Pancreas (tissue), 10 donors: ENCODE measurements at places on chromosomes 1 and 21. TPM values are rescaled to one million over a fixed set of nuclear protein-coding genes. Genes with fewer than 3 reads are reported as not detected.

GRCh38 chr1:113904293-113904673 lies 316 bp downstream of the AP4B1 start:
- DNase-seq: no peak
- no peaks in the 10 kb centered on the region for H3K27me3 ChIP-seq
- peak overlapping the region; percentile 69 for H3K4me3 ChIP-seq
- H3K27ac ChIP-seq: peak overlapping the region; percentile 92

- no peaks in the 10 kb centered on the region for H3K36me3 ChIP-seq
- no peaks in the 10 kb centered on the region for H3K4me1 ChIP-seq
- no peak overlapping the region for H3K4me3 ChIP-seq
- DNase-seq: no peak
Measured at GRCh38 chr1:36123356-36123755, 1.7 kb downstream of the COL8A2 start.

- H3K4me1 ChIP-seq: no peaks in the 10 kb centered on the region
- H3K4me3 ChIP-seq: no peak overlapping the region
- H3K36me3 ChIP-seq: no peaks in the 10 kb centered on the region
- DNase-seq: no peak
Measured at GRCh38 chr1:199759268-199759730, 268.2 kb upstream of the NR5A2 start.

DNA sequence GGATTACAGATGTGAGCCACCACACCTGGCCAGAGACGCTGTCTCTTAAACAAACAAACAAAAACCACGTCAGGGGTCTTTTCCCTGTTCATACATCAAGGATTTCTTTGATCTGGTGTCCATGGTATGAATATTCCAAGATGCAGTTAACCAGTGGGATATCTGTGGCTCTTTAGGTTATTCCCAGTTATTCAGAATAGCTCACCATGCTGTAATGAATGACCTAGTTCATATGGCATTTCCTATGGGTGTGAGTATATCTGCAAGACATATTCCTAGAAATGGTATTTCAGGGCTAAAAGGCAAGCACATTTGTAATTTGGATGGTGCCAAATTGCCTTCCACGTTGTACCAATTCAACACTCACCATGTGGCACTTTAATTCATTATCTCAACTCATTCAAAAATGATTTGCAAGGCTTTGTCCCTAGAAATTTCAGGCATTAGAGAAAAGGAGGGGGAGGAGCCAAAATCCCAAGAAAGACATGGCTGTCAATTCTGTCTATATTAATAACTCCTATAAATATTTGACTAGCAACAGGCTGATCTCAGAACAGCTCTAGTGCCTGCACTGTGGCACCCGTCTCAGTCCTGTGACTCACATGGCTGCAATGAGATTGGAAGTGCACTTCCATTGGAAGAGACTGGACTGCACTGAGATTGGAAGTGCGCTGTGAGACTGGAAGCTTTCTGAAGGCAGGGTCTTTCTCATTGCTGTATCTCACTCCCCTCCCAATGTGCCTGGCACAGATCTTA lies 6.0 kb upstream of the STMN1 start:
- H3K36me3 ChIP-seq: no peaks in the 10 kb centered on the region
- no peak overlapping the region for H3K4me3 ChIP-seq
- no peak for DNase-seq
- no peak overlapping the region for H3K27ac ChIP-seq

DNA sequence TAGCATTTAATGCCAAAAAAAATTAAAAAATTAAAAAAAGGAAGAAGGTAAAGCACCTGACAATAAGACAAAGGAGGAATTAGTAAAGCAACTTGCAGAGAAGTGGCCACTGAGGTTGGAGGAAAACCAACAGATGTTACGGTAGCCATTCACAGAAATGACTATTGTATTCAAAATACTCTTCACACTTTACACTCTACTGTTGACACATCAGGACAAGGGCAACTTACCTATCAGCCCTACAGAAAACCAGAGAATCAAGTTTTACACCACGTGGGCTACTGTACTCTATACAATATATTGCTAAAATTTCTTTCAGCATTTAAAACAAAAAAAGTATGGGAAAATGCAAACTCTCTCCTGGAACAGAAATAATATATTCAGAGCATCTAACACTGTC lies 70.0 kb downstream of the EIF4G3 start:
- H3K27ac ChIP-seq: no peak overlapping the region
- no peaks in the 10 kb centered on the region for H3K36me3 ChIP-seq
- no peaks in the 10 kb centered on the region for H3K27me3 ChIP-seq
- H3K4me3 ChIP-seq: no peak overlapping the region
- H3K4me1 ChIP-seq: no peaks in the 10 kb centered on the region

DNA sequence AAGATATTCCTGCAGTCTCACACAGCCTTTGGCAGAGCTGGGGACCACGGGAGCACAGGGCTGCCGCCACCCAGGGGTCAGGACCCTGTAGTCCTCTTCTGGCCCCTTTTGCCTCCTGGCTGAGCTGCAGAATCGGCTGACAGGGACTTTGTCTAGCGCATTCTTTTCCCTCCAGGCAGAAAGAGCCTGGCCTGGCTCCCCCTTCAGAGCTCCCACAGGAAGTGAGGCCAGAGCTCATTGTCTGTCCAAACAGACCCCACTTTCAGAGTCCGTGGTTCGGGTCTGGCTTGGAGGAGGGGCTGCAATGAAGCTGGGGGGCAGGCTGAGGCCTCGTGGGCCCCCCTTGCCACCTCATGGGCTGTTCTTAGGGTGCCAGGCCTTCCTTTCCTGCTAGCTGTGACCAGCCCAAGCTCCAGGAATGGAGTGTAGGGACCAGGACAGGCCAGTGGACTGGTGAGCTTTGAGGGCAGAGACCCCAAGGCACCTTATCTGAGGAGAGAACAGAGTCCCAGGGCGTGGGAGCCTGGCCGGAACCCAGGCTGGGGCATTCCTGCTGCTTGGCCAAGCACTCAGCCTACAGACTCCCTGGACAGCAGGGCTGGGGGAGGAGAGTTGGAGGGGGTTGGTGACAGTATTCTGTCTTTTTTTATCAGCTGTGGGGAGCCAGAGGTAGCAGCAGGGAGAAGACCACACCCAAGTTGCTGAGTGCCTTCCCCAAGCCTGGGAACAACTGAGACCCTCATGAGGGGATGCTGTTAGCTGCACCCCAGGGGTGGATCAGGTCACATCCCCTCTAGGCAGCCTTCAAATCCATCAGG lies 4.7 kb downstream of the CELSR2 start:
- peak overlapping the region; percentile 41 for H3K27ac ChIP-seq
- no peaks in the 10 kb centered on the region for H3K36me3 ChIP-seq
- no peak overlapping the region for H3K4me3 ChIP-seq
- H3K4me1 ChIP-seq: no peaks in the 10 kb centered on the region
- H3K27me3 ChIP-seq: no peaks in the 10 kb centered on the region

PBX1 gene
- 21.7 TPM for polyA plus RNA-seq

NECTIN4 gene
- polyA plus RNA-seq: 2.1 TPM

PIGV gene
- 3.3 TPM for polyA plus RNA-seq

BMP8A gene
- 0.26 TPM for polyA plus RNA-seq

LCE1C gene
- polyA plus RNA-seq: not detected

MROH9 gene
- not detected for polyA plus RNA-seq

OR2T35 gene
- not detected for polyA plus RNA-seq
